Right cardiac atrium (tissue), 5 donors: ENCODE measurements at places on chromosomes 4 and X.

- DNase-seq, result no peak
Observed at GRCh38 chrX:55624403-55624802, 1.2 kb downstream of the FOXR2 start.

GRCh38 chrX:10571260-10571659 is 49.1 kb downstream of the MID1 start:
- no peak for DNase-seq

- no peak for DNase-seq
Observed at GRCh38 chr4:123622572-123622971, 226.0 kb downstream of the SPRY1 start.

DNA sequence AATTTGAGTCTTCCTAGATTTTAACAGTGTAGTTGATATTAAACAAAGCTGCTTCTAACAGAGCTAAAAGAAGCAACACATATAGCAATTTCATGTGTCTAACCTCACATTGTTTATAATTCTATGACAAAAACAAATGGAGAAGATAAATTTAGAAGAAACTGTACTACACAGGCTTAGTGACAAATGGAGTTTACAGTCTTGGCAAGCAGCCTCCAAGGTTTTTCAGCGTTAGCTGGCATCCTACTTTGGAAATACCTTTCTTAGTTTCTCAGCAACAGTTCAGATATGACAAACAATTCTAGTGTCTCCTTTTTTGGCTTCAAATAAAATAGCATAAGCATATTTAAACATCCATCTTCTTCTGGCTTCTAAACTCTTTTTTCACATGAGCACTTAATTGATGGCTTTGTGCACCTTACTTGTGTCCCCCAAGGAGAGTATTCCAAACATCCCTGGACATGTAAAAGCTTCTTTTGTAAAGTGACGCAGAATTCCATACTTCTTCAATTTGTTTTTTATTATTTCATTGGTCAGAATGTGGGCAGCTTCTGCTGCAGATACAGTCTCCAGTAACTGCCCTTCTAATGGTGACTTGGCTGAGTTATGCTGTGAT is 249.8 kb downstream of the ANTXR2 start:
- no peak for DNase-seq

GRCh38 chrX:97616883-97617530 is 733.3 kb downstream of the RPA4 start:
- DNase-seq, result no peak

- no peak for DNase-seq
Observed at GRCh38 chr4:129622566-129622965, 526.6 kb downstream of the C4orf33 start.

- no peak for DNase-seq
Observed at GRCh38 chrX:960821-961220, 251.6 kb downstream of the CRLF2 start.

GRCh38 chrX:10168226-10168625 is 11.5 kb downstream of the CLCN4 start:
- DNase-seq, result no peak

DNA sequence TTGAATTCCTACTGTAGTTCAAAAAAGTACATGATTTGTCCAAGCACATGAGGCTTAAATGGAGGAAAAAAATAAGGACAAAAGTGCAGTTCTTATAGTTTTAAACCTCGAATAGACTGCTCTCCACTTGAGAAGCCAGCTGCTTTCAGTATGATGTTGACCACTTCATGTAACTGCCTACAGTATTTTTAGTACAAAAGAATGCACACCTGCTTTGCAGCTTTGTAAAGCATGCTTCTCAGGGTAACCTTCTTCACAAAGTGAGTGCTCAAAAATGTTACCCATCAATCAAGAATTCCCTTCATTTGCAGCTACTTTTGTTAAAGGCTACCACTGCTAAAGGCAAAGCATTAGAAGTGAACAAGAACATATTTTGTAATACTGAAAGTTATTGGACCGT is 83.4 kb upstream of the FAM47B start:
- no peak for DNase-seq

DNA sequence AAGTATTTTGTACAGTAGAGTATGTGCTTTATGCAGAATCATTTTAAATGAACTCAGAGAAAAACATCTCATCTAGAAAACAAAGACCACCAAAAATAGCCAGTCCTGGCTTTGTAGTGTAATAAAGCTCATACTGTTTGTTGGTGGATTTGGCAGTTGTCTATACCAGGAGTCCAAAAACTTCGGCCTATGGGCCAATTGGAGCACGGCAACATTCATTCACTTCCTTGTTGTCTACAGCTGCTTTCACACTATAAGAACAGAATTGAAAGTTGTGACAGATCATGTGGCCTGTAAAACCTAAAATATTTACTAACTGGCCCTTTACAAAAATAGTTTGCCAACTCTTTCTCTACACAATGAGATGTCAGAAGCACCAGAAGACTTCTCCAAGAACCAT is 5.3 kb downstream of the FBXW7 start:
- DNase-seq, result no peak

GRCh38 chr4:2995546-2996265 is 32.3 kb downstream of the GRK4 start:
- DNase-seq, result no peak

- DNase-seq, result no peak
Observed at GRCh38 chrX:39903937-39904336, 193.8 kb downstream of the BCOR start.

DNA sequence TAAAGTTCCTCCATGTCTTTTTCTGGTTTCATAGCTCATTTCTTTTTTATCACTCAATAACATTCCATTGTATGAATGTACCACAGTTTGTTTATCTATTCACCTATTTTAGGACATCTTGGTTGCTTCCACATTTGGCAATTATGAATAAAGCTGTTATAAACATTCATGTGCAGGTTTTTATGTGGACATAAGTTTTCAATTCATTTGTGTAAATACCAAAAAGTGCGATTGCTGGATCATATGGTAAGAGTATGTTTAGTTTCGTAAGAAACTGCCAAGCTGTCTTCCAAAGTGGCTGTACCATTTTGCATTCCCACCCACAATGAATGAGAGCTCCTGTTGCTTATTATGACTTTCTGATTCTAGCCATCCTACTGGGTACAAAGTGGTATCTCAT is 36.3 kb upstream of the ZFX start:
- no peak for DNase-seq

GRCh38 chr4:128879283-128879682 is 69.8 kb downstream of the JADE1 start:
- no peak for DNase-seq

DNA sequence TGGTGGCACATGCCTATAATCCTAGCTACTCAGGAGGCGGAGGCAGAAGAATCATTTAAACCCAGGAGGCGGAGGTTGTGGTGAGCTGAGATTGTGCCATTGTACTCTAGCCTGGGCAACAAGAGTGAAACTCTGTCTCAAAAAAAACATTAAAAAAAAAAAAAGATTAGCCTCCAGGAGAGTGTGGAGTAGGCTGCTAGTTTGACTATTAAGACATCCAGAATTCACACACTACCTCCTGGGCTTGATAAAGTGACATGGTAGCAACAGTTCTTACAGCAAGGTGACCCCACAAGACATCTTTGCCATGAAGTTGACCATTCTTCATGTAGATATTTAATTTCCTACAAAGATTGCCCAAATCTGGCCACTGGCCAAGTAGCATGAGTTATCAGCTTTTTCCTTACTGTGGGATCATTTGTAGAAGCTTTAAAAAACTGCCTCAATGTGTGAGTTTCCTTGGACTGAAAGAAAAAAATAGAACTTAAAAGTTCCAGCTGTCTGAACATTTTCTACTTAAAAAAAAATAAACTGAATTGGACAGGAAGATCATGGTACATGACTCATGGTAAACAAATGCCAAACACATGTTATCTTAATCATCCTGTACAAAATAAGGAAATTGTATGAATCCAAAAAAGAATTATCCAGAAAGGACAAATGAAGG is 35.3 kb upstream of the SPRY1 start:
- no peak for DNase-seq

- peak; percentile 40 for DNase-seq
Observed at GRCh38 chr4:95362906-95363558, 185.7 kb downstream of the UNC5C start.

DNA sequence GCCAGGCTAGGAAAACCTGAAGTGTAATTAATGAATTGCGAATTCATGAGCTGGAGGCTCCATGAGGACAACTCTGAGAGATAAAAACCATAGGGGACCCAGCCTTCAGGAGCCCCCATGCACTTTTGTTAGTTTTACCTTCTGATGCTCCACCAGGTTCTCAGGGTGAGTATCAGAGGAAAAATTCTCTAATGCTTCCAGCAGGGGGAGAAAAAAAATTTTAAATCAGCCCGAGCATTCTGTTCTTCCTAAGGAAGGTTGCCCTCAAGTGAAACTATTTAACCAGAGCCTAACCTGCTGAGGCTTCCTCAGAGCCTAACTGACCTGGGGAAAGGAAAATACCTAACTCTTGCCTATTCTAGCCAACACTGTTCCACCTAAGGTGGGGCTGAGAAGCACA is 552.6 kb downstream of the PPARGC1A start:
- DNase-seq, result no peak

DNA sequence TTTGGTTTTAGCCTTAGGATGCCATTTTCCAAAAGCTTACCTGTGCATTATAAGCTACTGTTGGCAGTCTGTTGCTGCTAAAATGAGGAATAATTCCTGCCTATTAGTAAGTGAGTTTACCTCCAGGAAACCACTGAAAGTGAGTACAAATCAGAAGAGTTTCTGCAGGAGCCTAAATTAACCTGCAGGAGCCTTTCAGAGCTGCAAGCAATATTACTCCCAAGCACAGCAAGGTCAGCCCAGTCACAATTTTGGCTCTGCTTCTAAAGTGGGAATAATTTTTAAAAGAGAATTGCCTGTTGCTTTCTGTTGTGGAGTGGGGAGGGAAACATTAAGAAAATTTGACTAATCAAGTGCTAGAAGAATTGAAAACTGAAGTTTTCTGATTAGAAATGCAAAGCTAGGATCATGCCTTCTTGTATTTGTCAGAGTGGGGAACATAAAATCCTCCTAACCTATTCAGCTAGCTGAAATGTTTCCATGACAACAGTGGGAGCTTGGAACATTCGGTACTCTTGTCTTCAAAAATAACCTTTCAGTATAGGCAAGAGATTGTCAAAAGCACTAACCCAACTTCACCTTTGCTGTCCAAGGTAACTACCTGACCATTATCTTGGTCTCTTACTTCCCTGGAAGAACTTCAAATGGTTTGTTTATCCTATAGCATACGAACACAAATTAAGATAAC is 193.2 kb downstream of the COMMD8 start:
- no peak for DNase-seq
